ENCODE measurements at places on chromosomes 2 and 18.

GRCh38 chr2:61995515-61995914 lies 90.0 kb downstream of the COMMD1 start:
- no peak for DNase-seq

GRCh38 chr2:26820932-26821331 lies 27.0 kb upstream of the DPYSL5 start:
- no peak for DNase-seq

GRCh38 chr2:201233192-201233811 lies 27.0 kb upstream of the CASP8 start:
- DNase-seq: no peak

DNA sequence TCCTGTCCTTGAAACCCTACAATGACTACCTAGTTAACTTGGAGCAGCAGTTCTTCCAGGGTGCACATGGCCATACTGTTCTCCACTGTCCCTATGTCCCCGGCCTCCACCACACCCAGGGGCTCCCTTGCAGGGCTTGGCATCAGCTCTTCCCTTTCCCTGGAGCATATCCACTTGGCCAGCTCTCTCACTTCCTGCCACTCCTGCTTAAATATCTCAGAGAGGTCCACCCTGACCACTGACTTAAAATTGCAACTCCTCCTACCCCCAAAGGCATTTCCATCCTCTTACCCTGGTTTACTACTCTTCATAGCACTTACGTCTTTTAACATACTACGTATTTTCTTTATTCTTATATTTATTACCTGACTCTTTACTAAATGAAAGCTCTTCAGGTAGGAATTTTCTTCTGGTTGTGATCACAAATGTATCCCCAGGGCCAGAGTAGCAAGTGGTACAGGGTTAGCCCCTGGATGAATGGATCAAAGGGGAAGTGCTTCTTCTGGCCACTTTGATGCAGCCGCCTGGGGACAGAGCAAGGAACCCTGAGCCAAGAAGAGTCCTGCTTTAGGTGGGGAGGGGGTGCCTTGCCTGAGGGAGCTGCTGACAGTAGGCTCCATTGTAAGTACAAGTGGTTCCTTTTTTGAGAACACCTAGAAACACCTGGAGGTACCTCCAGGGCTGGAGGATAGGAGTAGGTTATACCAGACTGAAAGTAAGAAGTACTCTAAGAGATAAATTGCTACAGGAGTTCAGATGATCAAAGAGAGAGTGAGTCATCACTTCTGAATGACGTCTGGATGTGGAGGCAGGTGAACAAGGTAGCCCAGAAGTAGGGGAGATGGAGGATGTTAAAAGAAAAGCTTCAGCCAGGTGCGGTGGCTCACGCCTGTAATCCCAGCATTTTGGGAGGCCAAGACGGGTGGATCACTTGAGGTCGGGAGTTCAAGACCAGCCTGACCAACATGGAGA lies 82.2 kb downstream of the SOCS6 start:
- DNase-seq: no peak

- DNase-seq: no peak
Measured at GRCh38 chr2:11203480-11203879, 48.2 kb downstream of the SLC66A3 start.

- no peak for DNase-seq
Measured at GRCh38 chr18:44968336-44968735, 287.6 kb downstream of the SETBP1 start.

- no peak for DNase-seq
Measured at GRCh38 chr2:21452263-21452662, 328.5 kb downstream of the TDRD15 start.

All from renal cortex interstitium (tissue), 15 donors.